Mesenchymal stem cell (in vitro differentiated cells and primary cell): ENCODE measurements at places on chromosomes 6 and 20.
A peak's percentile ranks its signal among the peaks of the same experiment; 100 is the strongest.

- no peak for DNase-seq
- no peak overlapping the region for H3K27ac ChIP-seq
- no peaks in the 10 kb centered on the region for H3K27me3 ChIP-seq
- no peak overlapping the region for H3K4me3 ChIP-seq
These were observed 428.8 kb upstream of the ARID1B start for GRCh38 chr6:156348424-156348823.

GRCh38 chr6:125116170-125116569 lies 37.4 kb upstream of the TPD52L1 start:
- no peaks in the 10 kb centered on the region for H3K36me3 ChIP-seq
- H3K27ac ChIP-seq, result no peak overlapping the region
- no peaks in the 10 kb centered on the region for H3K4me1 ChIP-seq
- H3K27me3 ChIP-seq, result no peaks in the 10 kb centered on the region

DNA sequence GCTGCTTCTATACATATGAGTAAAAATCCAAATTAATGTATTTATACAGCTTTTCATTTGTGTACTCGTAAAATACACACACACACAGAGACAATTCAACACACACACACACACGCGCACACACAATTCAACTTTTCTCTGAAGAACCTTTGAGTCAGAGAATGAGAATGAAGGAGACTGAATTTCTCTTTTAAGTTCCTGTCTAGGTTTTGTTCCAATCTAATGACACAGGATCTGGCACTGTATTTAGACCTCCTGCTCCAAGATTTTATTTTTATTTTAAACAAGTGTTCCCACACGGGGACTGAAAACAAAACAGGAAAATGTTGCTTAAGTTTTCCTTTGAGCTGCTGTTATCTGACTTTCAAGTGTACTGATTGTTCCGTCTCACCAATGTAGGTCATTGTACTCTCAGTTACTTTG lies 250.8 kb downstream of the LAMA2 start:
- DNase-seq, result no peak
- H3K27me3 ChIP-seq, result no peaks in the 10 kb centered on the region
- H3K27ac ChIP-seq, result no peak overlapping the region
- H3K4me1 ChIP-seq, result no peaks in the 10 kb centered on the region
- no peaks in the 10 kb centered on the region for H3K36me3 ChIP-seq

DNA sequence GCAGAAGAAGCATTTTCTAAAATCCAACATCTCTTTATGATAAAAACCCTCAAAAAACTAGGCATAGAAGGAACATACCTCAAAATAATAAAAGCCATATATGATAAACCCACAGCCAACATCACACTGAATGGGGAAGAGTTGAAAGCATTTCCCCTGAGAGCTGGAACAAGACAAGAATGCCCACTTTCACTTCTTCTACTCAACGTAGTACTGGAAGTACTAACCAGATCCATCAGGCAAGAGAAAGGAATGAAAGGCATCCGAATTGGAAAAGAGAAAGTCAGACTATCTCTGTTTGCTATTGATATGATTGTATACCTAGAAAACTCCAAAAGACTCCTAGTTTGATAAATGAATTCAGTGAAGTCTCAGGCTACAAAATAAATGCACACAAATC lies 7.9 kb upstream of the CDK19 start:
- no peaks in the 10 kb centered on the region for H3K36me3 ChIP-seq
- H3K27ac ChIP-seq, result no peak overlapping the region
- no peaks in the 10 kb centered on the region for H3K27me3 ChIP-seq

DNA sequence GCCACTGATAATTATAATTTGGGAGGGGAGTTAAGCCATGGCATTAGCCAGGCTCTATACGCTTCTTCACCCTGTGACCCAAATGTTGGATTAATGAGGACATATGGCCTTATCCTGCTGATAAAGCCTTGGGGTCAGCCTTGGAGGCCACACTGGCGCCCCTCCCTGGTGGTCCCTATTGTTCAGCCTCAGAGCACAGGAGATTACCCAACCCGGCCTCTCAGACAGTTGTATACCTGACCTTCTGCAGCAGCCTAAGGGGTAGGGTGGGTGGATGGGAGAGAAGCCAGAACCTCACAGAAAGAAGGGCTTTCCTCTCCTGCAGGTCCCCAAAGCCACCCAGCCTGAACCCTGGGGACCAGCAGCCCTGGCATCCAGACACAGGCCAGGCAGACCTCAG lies 76.8 kb downstream of the LINC00237 start:
- H3K27ac ChIP-seq, result no peak overlapping the region
- no peaks in the 10 kb centered on the region for H3K4me1 ChIP-seq
- H3K36me3 ChIP-seq, result no peaks in the 10 kb centered on the region
- no peaks in the 10 kb centered on the region for H3K27me3 ChIP-seq

- peak; percentile 83 for DNase-seq
- peaks cover 23% of the 10 kb centered on the region for H3K27me3 ChIP-seq
- no peak overlapping the region for H3K27ac ChIP-seq
- peaks cover 32% of the 10 kb centered on the region for H3K4me1 ChIP-seq
- H3K4me3 ChIP-seq, result no peak overlapping the region
These were observed 86.2 kb downstream of the VEGFA start for GRCh38 chr6:43856005-43856765.

DNA sequence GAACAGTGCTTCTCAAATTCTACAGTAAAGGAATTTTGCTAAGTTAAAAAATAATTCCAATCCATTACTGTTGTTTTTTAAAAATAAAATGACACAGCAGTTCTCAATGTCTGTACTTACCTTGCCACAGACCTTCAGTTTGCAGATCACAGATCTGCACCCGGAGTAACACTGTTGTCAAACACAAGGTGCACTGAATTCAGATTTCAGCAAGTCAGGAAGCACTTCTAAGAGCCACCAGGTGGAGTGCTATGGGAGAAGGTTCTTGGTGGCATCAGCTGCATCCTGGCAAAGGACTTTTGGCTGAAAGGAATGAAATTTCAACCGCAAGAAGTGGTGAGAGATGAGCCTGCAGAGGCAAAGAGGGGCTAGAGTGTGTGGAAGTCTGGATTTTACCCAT lies 17.4 kb downstream of the RSPH4A start:
- H3K27ac ChIP-seq, result no peak overlapping the region
- H3K4me1 ChIP-seq, result no peaks in the 10 kb centered on the region
- no peaks in the 10 kb centered on the region for H3K27me3 ChIP-seq
- DNase-seq, result no peak

GRCh38 chr6:104227508-104227907 lies 632.2 kb downstream of the HACE1 start:
- H3K4me3 ChIP-seq, result no peak overlapping the region
- DNase-seq, result peak; percentile 49
- no peaks in the 10 kb centered on the region for H3K36me3 ChIP-seq
- H3K4me1 ChIP-seq, result no peaks in the 10 kb centered on the region

- H3K4me3 ChIP-seq, result no peak overlapping the region
- DNase-seq, result no peak
- H3K27ac ChIP-seq, result no peak overlapping the region
- no peaks in the 10 kb centered on the region for H3K4me1 ChIP-seq
These were observed 12.8 kb downstream of the RSPO3 start for GRCh38 chr6:127131275-127131674.

GRCh38 chr6:2434116-2434515 lies 188.7 kb upstream of the GMDS start:
- no peak for DNase-seq
- H3K4me1 ChIP-seq, result peaks cover 27% of the 10 kb centered on the region
- peak overlapping the region; percentile 89 for H3K27ac ChIP-seq
- H3K4me3 ChIP-seq, result no peak overlapping the region
- H3K36me3 ChIP-seq, result no peaks in the 10 kb centered on the region

- DNase-seq, result no peak
- no peak overlapping the region for H3K4me3 ChIP-seq
- H3K27ac ChIP-seq, result no peak overlapping the region
- peaks cover 8% of the 10 kb centered on the region for H3K4me1 ChIP-seq
These were observed 215.6 kb downstream of the FOXC1 start for GRCh38 chr6:1825277-1825676.

DNA sequence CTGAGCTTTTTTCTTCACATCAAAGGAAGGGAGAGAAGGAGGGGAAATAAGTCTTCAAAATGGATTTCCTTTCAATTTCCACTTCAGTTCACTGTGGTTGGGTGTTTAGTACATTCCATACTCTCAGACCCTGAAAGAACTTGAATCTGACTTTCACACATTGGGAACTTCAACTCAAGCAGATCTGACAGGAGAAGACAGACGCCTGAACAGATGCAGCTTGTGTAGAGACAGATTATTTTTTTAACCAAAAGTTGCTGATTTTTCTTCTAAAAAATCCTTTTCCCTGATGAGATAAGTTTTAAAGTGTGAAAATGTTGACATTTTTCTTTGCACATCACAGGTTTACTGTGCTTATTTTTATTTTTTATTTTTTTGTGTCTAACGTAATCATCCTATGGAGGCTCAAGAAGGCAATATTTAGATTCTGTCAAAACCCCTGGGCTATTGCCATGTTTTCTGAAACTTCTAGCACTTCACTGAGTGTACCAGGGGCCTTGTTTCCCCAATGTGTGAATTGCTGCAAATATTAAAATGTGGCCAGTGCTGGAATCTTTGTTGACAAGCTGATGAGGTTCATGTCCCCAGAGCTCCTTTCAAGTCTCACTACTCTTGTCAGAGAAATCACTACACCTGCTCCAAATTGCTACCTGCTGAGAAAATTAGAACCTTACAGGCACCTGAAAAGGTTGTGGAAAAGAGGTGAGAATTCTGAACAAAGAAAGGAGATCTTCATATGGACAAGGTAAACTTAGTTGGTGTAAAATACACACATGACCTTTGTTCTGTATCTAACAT lies 214.8 kb upstream of the BTBD3 start:
- DNase-seq, result no peak
- H3K4me1 ChIP-seq, result no peaks in the 10 kb centered on the region
- H3K27me3 ChIP-seq, result no peaks in the 10 kb centered on the region

DNA sequence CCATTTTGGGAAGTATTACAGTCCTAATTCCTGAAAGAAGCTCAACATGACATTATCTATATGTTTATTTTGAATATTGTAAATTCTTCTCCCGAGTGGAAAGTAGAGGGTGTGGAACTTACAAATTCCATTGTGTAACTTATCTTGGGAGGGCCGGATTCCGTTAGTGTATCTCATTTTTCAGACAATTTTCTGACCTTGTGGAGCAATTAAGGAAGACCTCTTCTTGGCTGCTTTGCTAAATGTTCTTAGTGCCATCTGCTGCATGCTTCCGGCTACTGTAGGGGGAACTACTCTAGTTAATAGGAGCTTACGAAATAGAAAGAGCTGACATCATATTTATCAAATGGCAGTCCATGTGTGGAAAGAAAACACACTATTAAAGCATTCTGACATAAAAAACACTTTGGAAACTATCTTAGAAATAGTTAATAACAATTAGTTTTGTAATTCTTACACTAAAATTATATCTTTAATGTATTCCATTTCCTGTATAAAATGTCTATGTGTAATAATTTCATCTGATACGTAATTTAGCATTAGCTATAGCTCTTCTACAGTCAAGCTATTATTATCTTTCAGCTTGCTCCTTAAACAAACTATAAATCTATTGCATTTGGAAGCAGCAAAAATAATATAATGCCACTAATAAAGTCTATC lies 41.5 kb upstream of the KCNQ5 start:
- peak; percentile 79 for DNase-seq
- H3K36me3 ChIP-seq, result no peaks in the 10 kb centered on the region
- no peak overlapping the region for H3K4me3 ChIP-seq
- no peaks in the 10 kb centered on the region for H3K4me1 ChIP-seq
- no peaks in the 10 kb centered on the region for H3K27me3 ChIP-seq
- no peak overlapping the region for H3K27ac ChIP-seq

DNA sequence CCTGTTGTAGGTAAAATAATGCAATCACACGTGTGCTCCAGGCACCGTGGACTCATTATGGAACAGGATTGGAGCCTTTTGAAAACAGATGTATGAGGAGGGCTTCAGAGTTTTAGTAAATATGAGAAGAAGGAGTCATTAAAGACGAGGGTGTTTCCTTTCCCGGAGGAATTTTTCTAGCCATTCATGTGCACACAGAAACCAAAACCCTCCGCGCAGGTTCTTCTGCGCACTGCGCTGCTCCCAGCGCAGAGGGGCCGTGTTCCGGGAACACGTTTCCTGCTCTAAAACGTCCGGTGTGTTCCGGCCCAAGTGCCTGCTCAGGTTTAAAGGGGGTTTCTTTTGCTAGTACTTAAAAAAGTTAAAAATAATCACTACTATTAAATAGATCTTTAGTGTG lies 11.6 kb downstream of the GPR31 start:
- H3K4me3 ChIP-seq, result no peak overlapping the region
- H3K36me3 ChIP-seq, result no peaks in the 10 kb centered on the region
- no peak overlapping the region for H3K27ac ChIP-seq
- H3K27me3 ChIP-seq, result peaks cover 38% of the 10 kb centered on the region
- no peak for DNase-seq

DNA sequence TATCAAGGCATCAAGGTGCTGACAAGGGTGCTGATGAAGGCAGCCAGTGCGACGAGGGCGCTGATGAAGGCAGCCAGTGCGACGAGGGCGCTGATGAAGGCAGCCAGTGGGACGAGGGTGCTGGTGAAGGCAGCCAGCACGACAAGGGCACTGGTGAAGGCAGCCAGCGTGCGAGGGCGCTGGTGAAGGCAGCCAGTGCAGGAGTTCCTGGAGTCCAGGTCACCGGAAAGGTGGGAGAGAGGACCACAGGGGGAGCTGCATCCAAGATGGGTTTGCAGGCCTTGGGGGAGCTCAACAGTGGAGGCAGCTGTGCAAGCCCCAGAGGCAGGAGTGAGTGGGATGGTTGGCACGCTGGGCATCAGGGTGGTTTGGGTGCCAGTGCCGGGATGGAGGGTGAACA lies 176.3 kb downstream of the TBXT start:
- peaks cover 44% of the 10 kb centered on the region for H3K27me3 ChIP-seq
- peaks cover 26% of the 10 kb centered on the region for H3K4me1 ChIP-seq
- no peak overlapping the region for H3K27ac ChIP-seq

DNA sequence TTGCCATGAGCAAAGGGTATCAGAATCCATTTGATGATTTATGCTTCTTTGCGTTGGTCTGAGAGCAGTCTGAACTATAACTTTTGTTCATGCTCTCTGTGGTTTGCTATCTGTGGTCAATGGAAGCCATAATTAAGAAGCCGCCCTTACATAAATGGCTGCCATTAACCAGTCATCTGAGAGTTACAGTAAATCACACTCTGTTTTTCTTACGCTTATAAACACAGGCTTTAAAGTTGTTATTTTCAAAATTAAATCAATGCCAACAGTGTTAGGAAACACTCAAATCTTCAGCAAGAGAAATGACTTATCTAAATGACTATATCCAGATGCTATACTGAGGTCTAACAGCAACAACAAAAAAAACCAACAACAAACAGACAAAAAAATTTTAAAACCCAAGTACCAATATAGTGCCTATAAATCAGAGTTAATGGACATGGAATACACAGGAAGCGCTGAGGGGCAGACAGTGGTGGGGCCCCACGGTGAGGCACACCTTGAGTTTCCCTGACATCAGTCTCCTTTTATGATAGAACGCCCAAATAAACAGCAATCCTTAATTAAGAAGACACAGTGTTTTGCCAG lies 108.0 kb upstream of the C6orf118 start:
- peaks cover 7% of the 10 kb centered on the region for H3K36me3 ChIP-seq
- H3K27me3 ChIP-seq, result no peaks in the 10 kb centered on the region
- no peak overlapping the region for H3K27ac ChIP-seq
- no peaks in the 10 kb centered on the region for H3K4me1 ChIP-seq

GRCh38 chr6:12891595-12891994 lies 175.0 kb downstream of the PHACTR1 start:
- no peak for DNase-seq
- H3K4me1 ChIP-seq, result peaks cover 6% of the 10 kb centered on the region
- H3K27me3 ChIP-seq, result peaks cover 7% of the 10 kb centered on the region
- no peak overlapping the region for H3K4me3 ChIP-seq
- no peak overlapping the region for H3K27ac ChIP-seq

GRCh38 chr6:44255105-44255808 lies 2.1 kb downstream of the SLC35B2 start:
- peak overlapping the region; percentile 19 for H3K27ac ChIP-seq
- no peaks in the 10 kb centered on the region for H3K27me3 ChIP-seq
- H3K36me3 ChIP-seq, result peaks cover 76% of the 10 kb centered on the region
- no peak for DNase-seq
- peaks cover 19% of the 10 kb centered on the region for H3K4me1 ChIP-seq
- H3K4me3 ChIP-seq, result peak overlapping the region; percentile 81
